ENCODE measurements at places on chromosomes 12 and 14.

DNA sequence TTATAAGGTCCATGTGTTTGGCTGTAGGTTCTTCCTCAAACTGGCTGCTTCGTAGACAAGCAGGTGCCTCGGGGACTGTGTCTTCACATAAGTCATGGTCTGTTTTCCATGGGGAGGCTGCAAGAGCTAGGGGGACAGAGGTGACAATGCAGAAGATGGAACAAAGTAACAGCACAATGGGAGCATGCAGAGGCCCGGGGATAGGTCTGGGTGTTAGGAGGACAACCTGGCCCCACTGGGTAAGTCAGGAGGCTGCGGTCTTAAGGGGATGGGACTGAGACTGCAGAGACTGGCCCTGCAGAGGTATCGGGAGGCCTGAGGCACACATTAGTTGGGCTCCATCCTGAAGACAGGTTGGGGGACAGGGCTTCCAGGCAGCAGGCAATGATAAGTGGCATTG lies 88.9 kb downstream of the NTF3 start:
- DNase-seq = no peak

DNA sequence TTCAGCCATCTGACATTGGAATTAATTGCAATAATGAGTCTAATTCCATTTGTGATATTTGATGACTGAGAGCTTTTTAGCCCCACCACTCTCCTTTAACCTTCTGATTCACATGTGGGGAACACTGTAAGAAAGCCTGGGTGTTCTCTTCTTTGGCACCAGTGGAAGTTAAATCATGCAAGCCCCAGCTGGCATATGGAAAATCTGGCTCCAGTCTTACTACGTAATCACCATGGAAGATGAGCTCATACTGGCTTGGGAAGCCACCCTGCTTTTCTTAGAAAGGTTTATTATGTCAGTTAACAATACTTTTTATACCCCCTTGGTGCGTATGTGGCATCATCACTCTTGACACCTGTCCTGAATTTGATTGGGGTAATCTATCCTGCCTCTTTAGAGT lies 479.3 kb downstream of the SLC16A7 start:
- no peak for DNase-seq

- no peak for DNase-seq
These were observed 382.4 kb downstream of the APAF1 start for GRCh38 chr12:99027461-99027860.

GRCh38 chr14:106277503-106277902 lies 751.1 kb downstream of the TMEM121 start:
- DNase-seq = no peak

- no peak for DNase-seq
These were observed 32.7 kb upstream of the USP44 start for GRCh38 chr12:95583933-95584332.

DNA sequence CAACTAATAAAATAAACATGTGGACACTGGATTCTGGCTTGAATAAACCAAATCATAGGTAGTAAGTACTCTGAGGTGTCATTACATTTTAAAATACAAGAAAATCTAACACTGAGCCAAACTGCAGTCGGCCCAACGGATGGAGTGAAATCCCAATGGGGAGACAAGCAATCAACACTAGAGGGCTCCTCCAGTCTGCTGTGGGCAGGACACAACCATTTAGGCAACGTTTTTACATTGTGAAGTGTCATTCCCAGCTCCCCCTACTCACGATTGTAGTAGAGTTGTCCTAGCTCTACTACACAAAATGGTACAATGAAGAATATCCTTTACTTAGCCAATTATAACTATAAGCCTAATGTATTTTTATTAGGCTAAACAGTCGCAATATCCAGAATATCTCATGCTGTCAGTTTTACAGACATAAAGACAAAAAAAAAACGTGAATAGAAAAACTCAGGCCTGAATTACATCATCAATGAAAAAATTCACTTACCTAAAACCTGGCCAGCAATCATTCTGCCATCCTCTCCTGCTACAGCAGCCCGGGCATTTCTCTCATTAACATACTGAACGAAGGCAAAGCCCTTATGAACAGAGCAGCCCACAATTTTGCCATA lies 35.7 kb downstream of the HNRNPC start:
- DNase-seq = no peak

- DNase-seq = no peak
These were observed 361.9 kb downstream of the DAD1 start for GRCh38 chr14:22227084-22227483.

GRCh38 chr14:60650373-60650961 lies 1.2 kb upstream of the SIX1 start:
- DNase-seq = peak; percentile 47

GRCh38 chr12:65937161-65937641 lies 112.9 kb downstream of the HMGA2 start:
- DNase-seq = peak; percentile 80

DNA sequence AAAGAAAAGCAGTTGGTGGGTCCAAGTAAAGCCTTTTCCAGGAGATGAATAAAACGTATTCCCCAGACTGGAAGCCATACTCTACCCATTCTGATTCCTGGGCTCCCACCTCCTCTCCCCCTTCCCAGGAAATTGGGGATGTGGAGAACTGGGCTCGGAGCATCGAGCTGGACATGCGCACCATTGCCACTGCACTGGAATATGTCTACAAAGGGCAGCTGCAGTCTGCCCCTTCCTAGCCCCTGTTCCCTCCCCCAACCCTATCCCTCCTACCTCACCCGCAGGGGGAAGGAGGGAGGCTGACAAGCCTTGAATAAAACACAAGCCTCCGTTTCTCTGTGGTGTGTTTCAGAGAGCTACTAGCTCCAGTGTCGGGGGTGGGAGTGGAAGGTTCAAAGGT lies 822 bp upstream of the RDH5 start:
- DNase-seq = no peak

GRCh38 chr12:117830471-117830870 lies 138.3 kb downstream of the KSR2 start:
- peak; percentile 86 for DNase-seq

DNA sequence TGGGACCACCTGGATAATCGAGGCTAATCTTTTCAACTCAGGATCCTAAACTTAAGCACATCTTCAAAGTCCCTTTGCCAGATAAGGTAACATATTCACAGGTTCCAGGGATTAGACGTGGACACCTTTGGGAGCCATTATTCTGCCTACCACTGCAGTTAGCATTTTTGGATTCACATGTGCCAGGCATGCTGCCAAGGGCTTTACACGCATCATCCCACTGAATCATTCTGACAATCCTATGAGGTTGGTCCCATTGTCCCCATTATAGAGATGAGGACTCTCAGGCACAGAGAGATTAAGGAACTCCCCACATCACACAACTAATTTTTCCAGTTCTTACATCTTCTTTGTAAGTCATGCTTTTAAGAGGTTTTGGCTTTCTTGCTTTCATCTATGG lies 34.5 kb downstream of the RTN1 start:
- DNase-seq = no peak
